ENCODE measurements at places on chromosomes 7 and 10. TPM values are rescaled to one million over a fixed set of nuclear protein-coding genes. Genes with fewer than 3 reads are reported as not detected.

Gene ADRA2A
- total RNA-seq: not detected

Gene CDK6
- 53.6 TPM for total RNA-seq

Gene PWWP2B
- 12.9 TPM for total RNA-seq

Gene SEMA4G
- total RNA-seq: 6.3 TPM

Gene LRCH4
- 76.2 TPM for total RNA-seq

Gene FXYD4
- total RNA-seq: not detected

DNA sequence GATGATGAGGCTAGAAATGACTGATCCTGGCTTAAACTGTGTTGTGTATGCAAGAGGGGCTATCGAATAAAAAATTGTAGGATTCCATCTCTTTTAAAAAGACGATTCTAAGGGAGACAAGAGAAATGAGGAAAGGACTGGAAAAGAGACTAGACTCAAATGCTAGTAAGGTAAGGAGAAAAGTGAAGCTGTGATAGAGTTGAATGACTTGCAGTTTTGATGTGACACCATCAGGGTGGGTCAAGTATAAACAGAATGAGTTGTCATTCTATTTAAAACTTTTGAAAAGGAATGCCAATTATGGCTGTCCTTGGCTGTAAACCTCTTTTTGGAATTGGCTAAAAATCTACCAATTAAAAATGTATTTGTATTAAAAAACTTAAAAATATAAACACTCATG is 184.5 kb upstream of the PHF14 start:
- no peak overlapping the region for H3K27ac ChIP-seq
- H3K27me3 ChIP-seq: no peaks in the 10 kb centered on the region

Gene ZDHHC6
- total RNA-seq: 32.6 TPM

- no peaks in the 10 kb centered on the region for H3K4me1 ChIP-seq
- no peaks in the 10 kb centered on the region for H3K36me3 ChIP-seq
- no peak overlapping the region for H3K27ac ChIP-seq
- H3K4me3 ChIP-seq: no peak overlapping the region
- DNase-seq: no peak
- H3K27me3 ChIP-seq: no peaks in the 10 kb centered on the region
Observed at GRCh38 chr7:65302883-65303282, 70.8 kb upstream of the ZNF92 start.

DNA sequence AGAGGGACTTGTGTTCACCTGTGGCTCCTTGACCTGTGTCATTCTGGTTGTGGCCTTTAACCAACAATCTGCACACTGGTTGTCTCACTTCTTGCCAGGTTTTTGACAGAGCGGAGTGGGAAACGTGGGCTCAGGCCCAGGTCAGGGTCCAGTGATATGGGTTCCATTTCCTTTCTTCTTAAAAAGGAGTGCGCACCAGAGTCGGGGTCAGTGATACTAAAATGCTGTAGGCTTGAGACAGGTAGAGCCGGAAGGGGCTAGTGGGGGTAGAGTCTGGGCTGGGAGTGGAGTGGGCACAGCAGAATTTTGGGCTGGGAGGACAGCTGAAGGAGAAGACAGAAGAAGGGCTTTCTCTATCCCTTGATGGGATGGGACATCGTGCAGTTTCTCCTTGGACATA is 61.2 kb downstream of the SH2D4B start:
- no peak overlapping the region for H3K27ac ChIP-seq
- no peaks in the 10 kb centered on the region for H3K36me3 ChIP-seq
- DNase-seq: no peak
- peaks cover 4% of the 10 kb centered on the region for H3K27me3 ChIP-seq

- H3K4me3 ChIP-seq: no peak overlapping the region
- peaks cover 12% of the 10 kb centered on the region for H3K36me3 ChIP-seq
- H3K27ac ChIP-seq: no peak overlapping the region
- no peaks in the 10 kb centered on the region for H3K4me1 ChIP-seq
- no peaks in the 10 kb centered on the region for H3K27me3 ChIP-seq
Observed at GRCh38 chr10:86481761-86482160, 39.8 kb downstream of the WAPL start.

Gene PRLHR
- not detected for total RNA-seq

GRCh38 chr10:82981137-82981723 is 1106.2 kb downstream of the NRG3 start:
- H3K4me1 ChIP-seq: peaks cover 29% of the 10 kb centered on the region
- H3K4me3 ChIP-seq: no peak overlapping the region
- H3K27ac ChIP-seq: peak overlapping the region; percentile 94
- no peak for DNase-seq

- H3K4me3 ChIP-seq: no peak overlapping the region
- H3K27ac ChIP-seq: no peak overlapping the region
- H3K4me1 ChIP-seq: no peaks in the 10 kb centered on the region
- H3K36me3 ChIP-seq: no peaks in the 10 kb centered on the region
- no peaks in the 10 kb centered on the region for H3K27me3 ChIP-seq
Observed at GRCh38 chr10:116833986-116834985, 15.0 kb upstream of the ENO4 start.

GRCh38 chr10:129969911-129970464 is 5.9 kb upstream of the EBF3 start:
- DNase-seq: no peak
- peaks cover 72% of the 10 kb centered on the region for H3K27me3 ChIP-seq
- H3K4me3 ChIP-seq: no peak overlapping the region

DNA sequence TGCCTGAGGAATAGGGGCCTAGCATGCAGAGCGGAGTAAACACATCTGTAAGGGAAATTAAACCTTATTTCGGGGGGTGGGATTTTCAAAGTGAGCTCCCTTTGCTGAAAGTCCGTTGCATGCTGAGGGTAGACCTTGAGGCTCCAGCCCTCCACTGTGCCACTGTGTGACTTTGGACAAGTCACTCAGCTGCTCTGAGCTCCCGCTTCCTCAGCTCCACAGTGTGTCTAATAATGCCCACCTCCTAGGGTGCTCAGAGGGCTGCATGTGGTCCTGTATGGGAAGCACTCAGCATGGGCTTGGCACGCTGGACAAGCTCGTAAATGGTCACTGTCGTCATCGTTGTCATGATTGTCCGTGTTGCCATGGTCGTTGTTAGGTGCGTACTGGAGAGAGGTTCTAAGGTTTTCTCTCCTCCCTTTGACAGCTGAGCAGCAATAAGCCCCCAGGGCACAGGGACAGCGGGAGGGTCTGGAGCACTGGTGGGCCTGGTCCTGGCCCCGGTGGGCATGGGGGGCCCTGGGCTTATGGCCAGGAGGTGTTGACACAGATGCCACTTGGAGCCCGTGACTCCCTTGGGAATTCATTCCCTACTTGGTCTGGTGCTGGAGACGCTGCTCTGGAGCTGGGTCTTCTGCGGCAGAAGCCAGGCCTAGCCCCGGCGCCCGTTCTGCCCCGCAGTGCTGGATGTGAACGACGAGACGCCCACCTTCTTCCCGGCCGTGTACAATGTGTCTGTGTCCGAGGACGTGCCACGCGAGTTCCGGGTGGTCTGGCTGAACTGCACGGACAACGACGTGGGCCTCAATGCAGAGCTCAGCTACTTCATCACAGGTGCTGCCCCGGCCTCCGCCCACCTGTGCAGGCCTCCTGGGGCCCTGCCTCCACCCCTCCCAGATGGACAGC is 13.1 kb downstream of the C10orf105 start:
- H3K27me3 ChIP-seq: peaks cover 19% of the 10 kb centered on the region
- no peaks in the 10 kb centered on the region for H3K4me1 ChIP-seq
- no peak overlapping the region for H3K4me3 ChIP-seq
- DNase-seq: no peak
- H3K27ac ChIP-seq: no peak overlapping the region

GRCh38 chr10:82190432-82191260 is 315.7 kb downstream of the NRG3 start:
- H3K4me1 ChIP-seq: no peaks in the 10 kb centered on the region
- H3K27ac ChIP-seq: no peak overlapping the region
- no peak for DNase-seq

Gene OPALIN
- total RNA-seq: not detected

- H3K4me1 ChIP-seq: no peaks in the 10 kb centered on the region
- peak; percentile 75 for DNase-seq
- no peak overlapping the region for H3K4me3 ChIP-seq
- H3K27me3 ChIP-seq: no peaks in the 10 kb centered on the region
- no peaks in the 10 kb centered on the region for H3K36me3 ChIP-seq
- H3K27ac ChIP-seq: no peak overlapping the region
Observed at GRCh38 chr10:42984761-42985325, 92.0 kb upstream of the RET start.

Gene EVX1
- total RNA-seq: not detected

Gene TPST1
- total RNA-seq: 26.8 TPM
